ENCODE measurements at places on chromosomes 5 and 9. TPM values are rescaled to one million over a fixed set of nuclear protein-coding genes. Genes with fewer than 3 reads are reported as not detected.

EGFL7 gene
- total RNA-seq: 1.9 TPM

VCAN gene
- 0.03 TPM for total RNA-seq

ZSWIM6 gene
- 2.5 TPM for total RNA-seq

ANKS6 gene
- 3.8 TPM for total RNA-seq

PLK2 gene
- total RNA-seq: 3.3 TPM

DMRT3 gene
- not detected for total RNA-seq

TYRP1 gene
- not detected for total RNA-seq

IL9 gene
- total RNA-seq: not detected

BASP1 gene
- total RNA-seq: not detected

FCN1 gene
- total RNA-seq: not detected

SPINK1 gene
- total RNA-seq: not detected

ARHGEF39 gene
- total RNA-seq: 17.3 TPM

SPATA31A3 gene
- not detected for total RNA-seq

PCDHB16 gene
- total RNA-seq: not detected

MSX2 gene
- total RNA-seq: not detected

TMED7 gene
- total RNA-seq: 40.5 TPM

PCDHAC2 gene
- not detected for total RNA-seq

CARTPT gene
- total RNA-seq: not detected

DNAJC25 gene
- 3.9 TPM for total RNA-seq

IL5 gene
- total RNA-seq: not detected

HSD17B4 gene
- total RNA-seq: 68.9 TPM

HRH2 gene
- 27.5 TPM for total RNA-seq

PAEP gene
- total RNA-seq: not detected

SOX30 gene
- 0.11 TPM for total RNA-seq

FOXD4L5 gene
- total RNA-seq: 0.23 TPM

GRIA1 gene
- total RNA-seq: not detected

GABRA1 gene
- not detected for total RNA-seq

EXOC3 gene
- total RNA-seq: 62.2 TPM

CAMK4 gene
- 84.9 TPM for total RNA-seq

PTPN3 gene
- not detected for total RNA-seq

NEK6 gene
- 20.9 TPM for total RNA-seq

SPATA31E1 gene
- total RNA-seq: not detected

SYNPO gene
- total RNA-seq: not detected

OR1J2 gene
- not detected for total RNA-seq

PPP1R2B gene
- total RNA-seq: 0.13 TPM

EXOSC2 gene
- total RNA-seq: 59.6 TPM

SPATA31C1 gene
- total RNA-seq: not detected

DPYSL3 gene
- total RNA-seq: not detected

MYOT gene
- not detected for total RNA-seq

TMEM174 gene
- total RNA-seq: not detected

FBXW11 gene
- total RNA-seq: 26.3 TPM

PCDHA4 gene
- total RNA-seq: not detected

FBP2 gene
- total RNA-seq: not detected

ADGRD2 gene
- total RNA-seq: not detected

All from activated CD8-positive, alpha-beta T cell treated with anti-CD3 and anti-CD28 coated beads, Interleukin-2, amount 10 ng/mL, durations not matched to agents 7 days and 5 days (primary cell).